ENCODE measurements at places on chromosomes 11 and 22.
A peak's percentile ranks its signal among the peaks of the same experiment; 100 is the strongest.

DNA sequence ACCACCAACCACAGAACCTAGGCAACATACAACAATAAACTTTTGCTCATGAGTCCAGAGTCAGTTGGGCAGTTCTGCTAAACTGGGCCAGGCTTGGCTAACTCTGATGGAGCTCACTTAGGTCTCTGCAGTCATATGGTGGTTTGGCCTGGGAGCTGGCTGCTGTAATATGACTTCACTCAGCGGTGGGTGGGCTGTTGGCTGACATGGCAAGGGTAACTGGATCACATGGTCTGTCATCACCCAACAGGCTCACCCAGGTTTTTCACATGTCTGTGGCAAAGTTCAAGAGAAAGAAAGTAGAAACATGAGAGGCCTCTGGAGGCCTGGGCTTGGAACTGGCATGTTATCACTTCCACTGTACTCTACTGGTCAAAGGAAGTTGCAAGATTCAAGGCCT lies 43.2 kb upstream of the CLMP start:
- no peak for DNase-seq

GRCh38 chr11:59918480-59918879 lies 19.8 kb upstream of the OOSP1 start:
- DNase-seq: no peak

DNA sequence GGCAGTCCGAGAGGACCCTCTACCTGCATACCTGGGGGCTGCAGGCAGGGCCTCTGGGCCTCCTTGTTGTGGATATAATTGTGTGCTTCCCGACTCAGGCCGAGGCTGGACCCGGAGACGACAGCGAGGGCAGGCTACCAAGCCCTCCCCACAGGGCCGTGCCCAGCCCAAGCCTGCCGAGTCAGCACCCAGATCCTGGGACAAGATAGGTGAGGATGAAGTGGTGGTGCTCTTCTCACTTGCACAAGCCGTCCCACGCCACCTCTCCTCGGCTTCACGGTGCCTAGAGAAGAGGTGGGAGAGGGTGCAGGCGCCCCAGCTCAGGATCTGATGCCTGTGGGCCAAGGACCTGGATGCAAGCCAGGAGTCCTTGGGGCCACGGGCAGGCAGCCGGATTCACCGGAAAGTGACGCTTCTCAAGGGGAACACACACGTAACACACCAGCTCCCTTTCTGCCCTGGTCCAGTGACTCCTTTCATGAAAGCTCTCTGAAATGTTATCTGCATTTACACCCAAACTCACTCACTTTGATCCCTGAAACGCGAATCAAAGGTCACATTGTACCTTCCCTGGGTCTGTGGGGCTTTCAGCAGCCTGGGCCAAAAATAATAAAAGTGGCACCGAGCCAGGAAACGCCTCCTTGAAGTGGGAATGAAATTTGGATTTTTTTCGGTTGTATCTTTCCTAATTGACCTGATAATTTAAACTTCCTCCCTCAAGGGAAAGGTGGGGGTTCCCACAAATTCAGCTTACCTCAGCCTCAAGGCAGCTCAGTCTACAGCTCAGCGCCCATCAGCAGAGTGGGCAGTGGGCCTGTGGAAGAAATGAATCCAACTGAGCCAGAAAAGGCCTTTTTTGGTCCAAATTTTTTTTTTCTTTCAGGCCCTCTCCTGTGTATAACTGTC lies 1.1 kb upstream of the GNB1L start:
- DNase-seq: peak; percentile 58

DNA sequence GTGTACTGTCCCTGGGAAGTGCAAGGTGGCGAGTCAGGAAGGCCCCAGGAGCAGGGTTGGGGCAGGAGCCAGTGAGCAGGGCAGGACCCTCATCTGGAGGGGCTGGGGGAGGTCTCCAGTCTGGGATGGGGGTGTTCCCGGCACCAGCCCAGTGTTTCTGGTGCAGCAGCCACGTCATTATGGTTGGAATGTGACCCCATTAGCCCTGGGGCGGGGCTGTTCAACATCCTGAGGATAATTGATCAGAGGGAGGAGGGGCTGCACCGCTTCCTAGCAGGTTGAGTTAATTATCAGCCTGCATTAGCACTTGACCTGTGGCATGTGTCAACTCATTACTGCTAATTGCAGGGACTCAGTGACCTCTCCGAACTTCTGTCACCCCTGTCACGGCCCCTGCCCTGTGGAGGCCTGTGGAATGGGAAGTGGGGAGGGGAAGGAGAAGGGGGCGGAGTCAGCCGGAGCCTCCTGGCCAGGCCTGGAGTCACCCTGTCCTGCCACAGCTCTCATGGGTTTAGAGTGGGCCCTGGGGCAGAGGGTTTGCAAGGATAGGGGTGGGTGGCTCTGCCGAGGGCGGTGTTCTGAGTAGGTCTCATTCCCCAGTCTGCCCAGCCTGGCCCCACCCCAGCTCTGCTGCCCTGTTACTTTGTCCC lies 52.8 kb upstream of the CCDC188 start:
- DNase-seq: no peak

- no peak for DNase-seq
Observed at GRCh38 chr22:50622723-50623327, 5.1 kb downstream of the ARSA start.

- DNase-seq: no peak
Observed at GRCh38 chr11:15830741-15831428, 525.5 kb downstream of the SOX6 start.

- DNase-seq: no peak
Observed at GRCh38 chr22:35346596-35347220, 34.2 kb upstream of the HMOX1 start.

DNA sequence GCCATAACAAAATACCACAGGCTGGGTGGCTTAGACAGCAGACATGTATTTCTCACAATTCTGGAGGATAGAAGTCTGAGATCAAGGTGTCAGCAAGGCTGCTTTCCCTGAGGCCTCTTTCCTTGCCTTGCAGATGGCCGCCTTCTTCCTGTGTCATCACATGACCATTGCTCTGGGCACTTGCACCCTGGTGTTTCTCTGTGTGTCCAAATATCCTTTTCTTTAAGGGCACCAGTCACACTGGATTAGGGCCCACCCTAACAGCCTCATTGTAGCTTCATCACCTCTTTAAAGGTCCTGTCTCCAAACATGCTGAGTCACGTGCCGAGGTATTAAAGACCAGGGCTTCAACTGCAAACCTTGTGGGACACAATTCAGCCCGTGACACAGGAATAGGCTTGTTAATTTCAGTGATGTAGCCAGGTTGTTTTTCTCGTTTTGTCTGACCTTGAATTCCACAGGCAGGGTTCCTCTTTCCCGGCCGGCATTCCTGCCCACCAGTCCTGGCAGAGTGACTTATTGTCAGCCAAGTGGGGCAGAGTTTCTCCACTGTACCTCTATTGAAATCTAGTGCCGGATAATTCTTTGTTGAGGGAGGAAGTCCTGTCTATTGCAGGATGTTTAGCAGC lies 100.1 kb downstream of the KCNQ1OT1 start:
- no peak for DNase-seq

- DNase-seq: no peak
Observed at GRCh38 chr22:30582788-30583545, 8.5 kb upstream of the GAL3ST1 start.

- no peak for DNase-seq
Observed at GRCh38 chr11:65301491-65302329, 13.0 kb upstream of the CDC42EP2 start.

DNA sequence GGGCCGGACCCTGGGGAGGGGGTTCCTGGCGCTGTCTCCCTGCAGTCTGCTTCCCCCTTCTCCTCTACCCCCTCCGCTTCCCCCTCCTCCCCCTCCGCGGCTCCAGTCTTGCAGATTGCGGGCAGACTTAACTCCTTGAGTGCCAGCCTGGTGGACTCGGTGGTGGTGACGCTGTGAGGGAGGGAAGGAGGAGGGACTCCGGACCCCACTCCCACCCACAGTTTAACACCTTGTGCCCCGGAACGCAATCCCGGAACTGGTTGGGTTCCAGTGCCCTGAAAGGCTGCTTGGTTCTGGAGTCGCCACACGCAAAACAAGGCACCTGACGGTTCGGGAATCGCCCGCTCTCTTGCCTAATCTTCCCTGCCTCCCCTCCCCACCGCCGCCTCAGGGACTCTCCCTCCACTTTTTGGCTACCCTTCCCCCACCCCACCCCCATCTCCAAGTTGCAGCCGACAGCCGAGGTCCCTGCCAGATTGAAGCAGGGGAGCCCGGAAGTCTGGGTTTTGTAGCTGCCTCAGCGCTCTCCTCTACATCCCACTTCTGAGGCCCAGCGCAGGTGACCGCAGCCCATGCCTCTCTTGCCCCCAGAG lies 3.9 kb upstream of the BCL9L start:
- DNase-seq: peak; percentile 80

DNA sequence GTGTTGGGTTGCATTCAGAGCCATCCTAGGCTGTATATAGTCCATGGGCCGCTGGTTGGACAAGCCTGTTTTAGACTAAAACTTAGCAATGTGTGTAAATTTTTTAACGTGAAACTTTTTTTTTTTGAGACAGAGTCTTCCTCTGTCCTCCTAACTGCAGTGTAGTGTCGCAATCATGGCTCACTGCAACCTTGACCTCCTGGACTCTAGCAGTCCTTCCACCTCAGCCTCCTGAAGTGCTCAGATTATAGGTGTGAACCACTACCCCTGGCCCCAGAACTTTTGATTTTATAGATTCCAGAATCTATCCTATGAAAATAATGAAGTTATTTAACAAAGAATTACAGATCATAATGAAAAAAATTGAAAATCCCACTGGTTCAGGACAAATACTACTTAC lies 29.9 kb upstream of the PANX2 start:
- no peak for DNase-seq

DNA sequence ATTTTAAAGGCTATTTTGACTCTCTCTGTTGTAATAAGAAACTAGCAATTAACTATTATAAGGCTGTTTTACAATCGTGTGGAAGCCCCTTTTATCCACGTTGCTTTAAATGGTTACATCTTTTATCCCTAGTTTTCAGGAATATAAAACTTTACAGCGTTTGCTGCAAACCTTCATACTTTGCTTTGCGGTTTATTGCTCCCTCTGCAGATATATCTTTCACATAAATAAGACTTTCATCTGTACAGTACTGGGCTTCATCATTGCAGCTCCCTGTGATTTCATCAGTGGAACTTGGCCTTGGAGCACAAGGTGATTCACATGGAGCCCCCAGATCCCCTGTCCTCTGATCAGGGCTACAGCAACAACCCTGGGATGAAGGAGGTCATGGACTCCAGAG lies 25.6 kb downstream of the HTR3A start:
- DNase-seq: no peak

DNA sequence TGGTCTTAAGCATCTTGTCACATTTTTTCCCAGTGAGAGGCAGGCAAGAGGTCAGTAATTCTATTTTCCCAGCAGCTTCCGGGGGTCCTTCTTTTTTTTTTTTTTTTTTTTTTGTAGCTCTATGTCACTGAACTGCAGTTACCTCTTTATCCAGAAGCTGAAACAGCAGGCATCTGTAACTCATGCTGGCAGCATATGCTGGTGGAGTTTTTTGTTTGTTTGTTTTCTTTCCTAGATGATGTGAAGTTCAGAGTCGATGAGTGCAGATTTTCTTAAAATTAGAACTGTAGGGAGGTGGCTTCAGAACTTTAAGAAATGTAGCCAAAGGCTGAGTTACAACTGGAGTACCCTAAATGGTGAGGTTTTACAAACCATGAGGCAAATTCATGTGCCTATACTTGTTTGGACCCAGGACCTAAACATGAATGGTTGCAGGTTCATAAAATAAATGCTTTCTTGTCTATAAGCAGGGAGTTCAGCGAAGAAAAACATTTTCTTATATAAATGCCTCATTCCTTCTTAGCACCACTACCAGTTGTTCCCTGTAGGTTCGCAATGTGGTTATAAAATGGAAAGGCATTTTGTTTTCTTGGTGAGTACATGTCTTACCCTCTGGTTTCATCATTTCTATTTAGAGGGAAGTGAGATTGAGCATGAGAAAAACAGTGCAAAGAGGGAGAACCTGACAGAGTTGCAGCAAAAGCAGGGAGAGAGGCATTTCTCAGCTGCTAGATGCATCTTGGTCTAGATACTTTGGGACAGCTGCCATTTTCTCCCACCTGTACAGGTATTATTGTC lies 84.0 kb downstream of the TRIM44 start:
- no peak for DNase-seq

DNA sequence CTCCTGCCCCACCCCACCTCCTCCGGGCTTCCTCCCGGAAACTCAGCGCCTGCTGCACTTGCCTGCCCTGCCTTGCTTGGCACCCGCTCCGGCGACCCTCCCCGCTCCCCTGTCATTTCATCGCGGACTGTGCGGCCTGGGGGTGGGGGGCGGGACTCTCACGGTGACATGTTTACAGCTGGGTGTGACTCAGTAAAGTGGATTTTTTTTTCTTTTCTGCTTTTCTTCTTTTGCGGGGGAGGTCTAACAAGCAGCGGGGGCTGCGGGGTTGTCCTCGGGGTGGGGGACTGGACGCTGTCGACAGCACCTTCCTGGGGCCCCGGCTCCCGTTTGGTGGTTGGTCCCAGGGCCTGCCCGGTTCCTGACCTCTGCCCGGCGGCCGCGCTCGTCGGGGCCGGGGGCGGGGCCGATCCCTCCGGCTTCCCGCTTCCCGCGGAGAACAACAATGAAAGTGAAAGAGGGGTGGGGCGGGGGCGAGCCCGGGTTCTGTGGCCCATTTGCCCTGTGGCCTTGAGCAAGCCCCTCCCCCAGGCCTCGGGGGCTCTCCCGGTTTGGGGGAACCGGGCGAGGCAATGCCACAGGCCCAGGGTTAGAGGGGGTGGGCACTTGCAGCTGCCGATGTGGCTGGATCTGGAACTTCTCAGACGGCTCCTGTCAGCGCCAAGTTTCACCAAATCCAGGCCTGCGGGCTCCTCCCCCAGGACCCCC lies 975 bp upstream of the MDK start:
- DNase-seq: no peak

DNA sequence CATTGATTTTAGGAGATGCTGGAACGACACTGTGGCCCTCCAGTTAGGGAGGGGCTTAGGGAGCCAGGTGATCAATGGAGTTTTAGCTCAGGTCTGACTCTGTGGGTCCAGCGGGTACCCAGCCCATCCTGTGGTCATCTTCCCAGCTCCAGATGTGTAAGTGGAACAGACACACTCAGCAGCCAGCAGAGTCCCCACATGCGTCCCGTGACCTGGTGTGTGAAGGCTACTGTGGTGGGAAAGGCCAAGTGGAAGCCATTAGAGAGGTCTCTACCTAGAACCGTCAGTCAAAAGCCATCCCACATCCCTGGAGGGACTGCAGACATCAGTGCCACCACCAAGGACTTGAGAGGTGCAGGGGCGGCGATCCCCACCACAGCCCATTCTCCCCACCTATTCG lies 19.9 kb upstream of the CD81 start:
- no peak for DNase-seq

DNA sequence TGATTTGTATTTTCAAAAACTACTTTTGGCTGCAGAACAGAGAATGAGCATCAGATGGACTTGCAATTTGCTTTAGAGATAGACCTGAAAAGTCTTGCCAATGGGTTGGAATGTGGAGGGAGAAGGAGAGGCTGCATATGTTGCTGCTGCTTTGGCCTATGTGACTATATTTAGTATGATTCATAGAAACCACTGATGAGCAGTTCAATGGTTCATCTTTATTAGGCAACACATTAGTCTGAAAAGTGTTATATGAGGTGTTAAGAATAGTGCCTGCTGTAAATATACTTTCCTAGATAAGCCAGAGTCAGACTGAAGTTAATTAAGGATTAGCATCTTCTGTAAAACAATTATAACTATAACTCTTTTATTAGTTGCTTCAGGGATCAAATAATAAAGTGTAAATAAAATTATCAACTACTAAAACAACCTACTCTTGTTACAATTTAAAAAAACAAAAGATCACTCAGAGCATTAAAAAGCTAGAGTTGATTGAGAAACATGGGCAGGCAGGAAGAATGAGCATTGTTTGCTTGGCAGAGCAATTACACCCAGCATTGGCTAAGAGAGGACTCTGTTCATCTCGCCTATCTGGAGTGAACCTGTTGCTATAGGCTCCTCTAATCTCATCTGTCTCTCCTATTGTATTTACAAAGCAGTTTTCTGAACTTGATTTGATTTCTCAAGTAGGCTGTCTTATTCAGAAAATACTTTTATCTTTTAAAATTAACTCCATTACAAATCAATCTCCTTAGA lies 36.3 kb downstream of the HORMAD2 start:
- DNase-seq: no peak
